Stimulated activated CD4-positive, alpha-beta T cell treated with anti-CD3 and anti-CD28 coated beads, Interleukin-1b, Interleukin-23, amount 100 ng/mL, for 1 hour (primary cell): ENCODE measurements at places on chromosomes 5 and 9.

- DNase-seq: no peak
These were observed 38.5 kb upstream of the CDKN2B start for GRCh38 chr9:22047596-22047995.

GRCh38 chr5:156496291-156496690 is 169.3 kb downstream of the SGCD start:
- DNase-seq: no peak

- DNase-seq: no peak
These were observed 271.5 kb downstream of the NR3C1 start for GRCh38 chr5:143131972-143132371.

GRCh38 chr5:159206818-159207217 is 2.5 kb downstream of the RNF145 start:
- DNase-seq: no peak

DNA sequence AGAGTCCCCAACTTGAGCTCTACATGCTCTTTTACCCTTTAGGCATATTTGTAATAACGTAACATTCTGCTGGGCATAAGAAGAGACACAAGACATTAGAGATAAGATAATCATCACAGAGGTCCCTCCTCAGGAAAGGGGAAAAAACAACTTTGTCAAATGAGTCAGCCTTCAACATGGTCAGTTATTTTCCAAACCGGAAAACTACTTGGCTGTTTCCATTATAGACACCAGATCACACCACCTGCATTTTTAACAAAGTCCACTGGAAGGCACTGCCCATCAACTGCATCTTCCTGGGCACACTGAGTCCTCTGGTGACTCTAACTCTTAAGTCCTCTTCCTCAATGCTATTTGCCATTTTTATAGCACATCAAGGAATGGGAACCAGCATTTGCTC is 221.8 kb downstream of the FAM114A2 start:
- no peak for DNase-seq

DNA sequence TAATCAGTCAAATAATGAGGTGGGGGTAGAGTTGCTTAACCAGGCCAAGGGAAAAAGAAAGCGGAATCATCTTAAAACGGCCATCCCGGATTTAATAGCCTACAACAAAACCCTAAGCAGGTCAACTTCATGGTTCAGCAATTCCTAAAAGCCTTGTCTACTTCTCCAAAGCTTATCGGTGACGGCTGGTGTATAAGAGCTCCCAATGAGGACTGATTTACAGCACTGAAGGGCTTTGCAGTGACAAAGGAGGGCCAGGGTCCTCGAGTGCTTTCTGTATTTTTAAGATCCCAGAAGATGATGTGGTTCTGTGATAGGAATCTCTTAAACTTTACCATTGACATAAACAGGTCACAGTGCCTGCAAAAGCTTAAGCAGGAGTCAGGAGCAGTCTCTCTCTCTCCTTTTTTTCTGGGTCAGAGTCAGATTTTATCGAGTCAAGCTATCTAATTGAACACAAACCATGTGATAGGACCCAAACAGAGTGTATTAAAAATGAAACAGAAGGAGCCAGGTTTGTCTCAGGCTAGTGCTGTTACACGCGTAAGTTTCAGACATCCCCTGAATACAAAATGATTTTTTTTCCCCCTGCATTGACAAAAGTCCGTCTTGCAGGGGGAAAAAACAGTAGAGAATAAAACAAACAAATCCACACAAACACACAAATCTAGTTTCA is 663.6 kb upstream of the ZNF608 start:
- DNase-seq: no peak

- no peak for DNase-seq
These were observed 20.2 kb upstream of the MED27 start for GRCh38 chr9:132099741-132100407.

GRCh38 chr5:82593481-82593880 is 315.3 kb upstream of the RPS23 start:
- no peak for DNase-seq

- DNase-seq: no peak
These were observed 713 bp downstream of the LCN10 start for GRCh38 chr9:136741883-136742571.

DNA sequence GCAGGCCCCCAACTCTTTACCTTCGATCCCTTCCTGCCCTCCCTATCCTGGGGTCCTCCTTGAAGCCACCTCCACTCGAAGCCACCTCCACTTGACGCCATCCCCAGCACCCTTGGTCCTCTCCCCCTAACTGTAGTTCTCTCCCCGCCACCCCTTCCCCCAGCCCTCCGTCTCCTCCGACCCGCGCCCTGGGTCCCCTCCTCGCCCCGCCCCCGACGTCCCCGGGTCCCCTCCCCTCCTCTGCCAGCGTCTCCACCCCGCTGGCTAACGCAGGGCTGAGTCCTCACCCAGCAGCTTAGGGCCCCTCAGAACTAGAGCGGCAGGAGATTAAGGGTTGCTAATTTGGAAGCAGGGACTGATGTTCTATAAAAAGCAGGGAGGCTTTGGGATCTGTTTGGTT is 30.6 kb upstream of the ANKRD33B start:
- DNase-seq: no peak

DNA sequence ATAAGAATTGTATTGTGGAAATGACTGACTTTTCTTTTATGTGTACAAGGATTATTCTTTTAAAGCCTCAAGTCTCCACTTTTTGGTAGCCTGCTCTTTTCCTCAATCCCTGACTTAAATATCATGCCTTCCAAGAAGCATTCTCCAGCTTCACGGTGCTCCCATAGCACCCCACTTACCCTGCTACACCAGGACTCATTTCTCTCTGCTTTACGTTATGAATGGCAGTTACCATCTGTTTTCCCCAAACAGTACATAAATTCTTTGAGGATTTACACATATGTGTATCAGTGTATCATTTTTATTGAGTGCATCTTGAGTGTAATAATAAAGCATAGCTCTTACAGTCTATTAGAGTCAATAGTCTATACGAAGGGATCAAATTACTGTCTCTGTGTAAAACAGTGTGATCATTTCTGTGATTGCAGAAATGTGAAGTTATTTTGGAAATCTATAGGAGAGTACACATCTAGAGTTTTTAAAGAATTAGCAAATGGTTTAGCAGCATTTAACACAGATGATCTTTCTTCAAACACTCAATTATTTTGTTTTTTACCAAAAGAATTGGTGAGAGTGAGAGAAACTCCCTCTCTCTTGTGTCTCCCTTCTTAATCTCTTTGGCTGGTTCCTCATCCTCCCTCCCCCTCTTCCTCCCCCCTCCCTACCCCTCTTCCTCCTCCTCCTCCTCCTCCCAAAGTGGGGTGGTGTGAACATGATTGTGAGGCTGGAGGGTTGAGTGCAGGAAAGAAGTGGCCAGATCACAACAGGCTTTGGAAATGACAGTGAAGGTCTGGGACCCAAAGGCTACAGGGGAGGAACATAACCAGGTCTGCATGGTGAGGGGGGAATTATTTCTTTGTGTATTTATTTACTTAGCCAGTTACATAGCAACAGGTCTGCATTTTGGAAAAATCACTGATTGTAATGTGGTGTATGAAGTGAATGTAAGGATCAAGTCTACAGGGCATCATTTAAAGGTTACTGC is 27.6 kb upstream of the ECM2 start:
- no peak for DNase-seq
